Cortex of kidney (tissue), 1 donor: ENCODE measurements at places on chromosomes 6 and 20.

DNA sequence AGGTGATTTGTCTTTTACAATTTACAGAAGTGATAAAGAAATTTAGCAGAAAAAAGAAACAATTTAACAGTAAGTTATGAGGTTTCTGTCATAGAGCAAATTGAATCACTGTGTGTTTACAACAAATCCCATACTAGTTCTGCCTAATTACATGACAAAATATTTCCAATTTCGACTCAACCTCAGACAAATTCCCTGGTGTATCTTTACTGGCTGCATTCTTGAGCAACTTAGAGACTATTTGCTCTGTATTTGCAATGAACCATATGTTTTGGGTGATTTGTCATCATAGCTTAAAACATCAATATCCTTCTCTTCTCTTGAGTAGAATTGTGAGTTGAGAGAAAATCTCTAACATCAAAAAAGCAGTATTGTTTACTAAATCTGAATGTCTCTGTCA, 128.7 kb downstream of the SIM1 start:
- DNase-seq, result no peak

- DNase-seq, result no peak
These were observed 80.7 kb downstream of the SYTL3 start for GRCh38 chr6:158730541-158730907.

DNA sequence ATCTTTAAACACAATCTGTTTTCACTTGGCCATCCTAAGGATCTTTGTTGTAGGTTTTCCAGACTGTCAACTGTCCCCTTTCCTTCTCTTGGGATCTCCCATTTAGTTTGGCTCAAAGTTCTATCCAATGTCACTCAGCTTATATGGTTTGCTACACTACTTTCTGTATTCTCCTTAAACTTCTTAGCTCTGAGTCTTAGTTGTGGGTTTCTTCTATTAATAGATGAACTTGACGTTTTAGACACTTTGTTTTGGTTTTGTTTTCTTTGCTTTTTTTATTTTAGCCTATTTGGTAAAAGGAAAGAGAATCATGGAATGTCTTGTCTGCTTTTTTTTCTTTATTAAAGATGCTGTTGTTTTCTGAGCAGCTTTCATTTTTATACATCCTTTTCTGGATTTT, 11.4 kb downstream of the RMND1 start:
- DNase-seq, result no peak

DNA sequence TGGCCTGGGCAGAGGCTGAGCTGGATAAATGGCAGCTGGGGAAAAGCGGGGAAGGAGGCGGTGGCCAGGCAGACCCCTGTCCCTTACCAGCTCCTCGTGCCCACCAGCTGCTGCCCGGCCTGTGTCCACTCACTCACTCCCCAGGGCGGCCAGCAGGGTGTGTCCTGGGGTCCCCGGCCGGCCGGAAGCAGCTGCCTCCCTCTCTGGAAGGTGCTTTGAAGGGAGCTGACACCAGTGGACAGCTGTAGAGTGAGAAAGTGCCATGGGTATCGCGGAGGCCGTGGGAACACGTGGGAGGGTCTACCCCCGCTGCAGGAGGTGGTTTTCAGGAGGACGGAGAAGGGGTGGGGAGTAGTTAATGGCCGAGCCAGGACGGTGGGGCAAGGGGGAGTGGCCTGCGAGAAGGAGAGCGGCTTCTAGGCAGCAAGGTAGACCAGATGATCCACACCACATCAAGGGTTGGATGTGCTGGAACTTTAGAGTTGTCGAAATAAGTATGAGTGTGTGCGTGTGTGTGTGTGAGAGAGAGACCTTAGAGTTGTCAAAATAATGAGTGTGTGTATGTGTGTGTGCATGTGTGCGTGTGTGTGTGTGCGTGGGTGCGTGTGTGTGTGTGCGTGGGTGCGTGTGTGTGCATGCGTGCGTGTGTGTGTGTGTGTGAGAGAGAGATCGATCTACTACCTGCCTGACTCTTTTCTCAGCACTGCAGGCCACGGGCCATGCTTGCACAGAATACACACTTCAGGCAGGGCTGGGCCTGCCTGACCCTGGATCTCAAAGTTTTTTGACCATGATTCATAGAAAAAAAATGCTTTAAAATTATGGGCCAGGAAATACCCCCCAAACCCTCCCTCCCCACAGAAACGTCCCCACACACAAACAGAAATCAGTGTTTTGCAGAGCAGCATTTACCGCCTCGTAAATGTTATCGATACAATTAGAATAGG, 43.9 kb downstream of the CDH4 start:
- DNase-seq, result no peak

- DNase-seq, result no peak
These were observed 74.5 kb upstream of the TMEM181 start for GRCh38 chr6:158485431-158485830.
